ENCODE measurements at places on chromosomes 3 and 15.

DNA sequence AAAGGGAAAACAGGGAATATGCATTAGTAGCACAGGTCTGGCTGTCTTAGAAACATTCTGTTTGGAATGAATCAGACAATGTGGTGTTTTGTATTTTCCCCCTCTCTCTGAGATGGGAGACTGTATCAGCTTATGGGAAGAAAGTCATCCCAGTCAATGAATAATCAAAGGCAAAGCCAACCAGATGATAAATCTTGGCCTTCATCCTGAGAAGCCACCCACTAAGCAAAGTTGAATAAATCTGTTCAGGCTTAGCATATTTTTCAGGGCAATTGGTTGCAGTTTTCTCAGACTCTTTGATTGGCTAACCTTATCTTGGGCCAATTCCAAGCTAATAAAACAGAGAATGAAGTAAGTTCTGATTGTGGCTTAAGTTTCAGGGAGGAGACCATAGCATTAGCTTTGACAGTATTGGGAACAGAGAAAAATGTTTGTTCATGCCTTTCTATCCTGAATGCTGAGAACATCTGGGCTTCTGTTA is 63.6 kb upstream of the ARL8B start:
- DNase-seq, result no peak
- H3K4me3 ChIP-seq, result no peak overlapping the region
- H3K4me1 ChIP-seq, result peaks cover 28% of the 10 kb centered on the region
- H3K36me3 ChIP-seq, result no peaks in the 10 kb centered on the region
- H3K27me3 ChIP-seq, result no peaks in the 10 kb centered on the region

- peak overlapping the region; percentile 89 for H3K27ac ChIP-seq
- peaks cover 56% of the 10 kb centered on the region for H3K4me1 ChIP-seq
- no peak for DNase-seq
- peak overlapping the region; percentile 83 for H3K4me3 ChIP-seq
Observed at GRCh38 chr15:88911766-88912118, 1.4 kb downstream of the MFGE8 start.

- no peak overlapping the region for H3K4me3 ChIP-seq
- DNase-seq, result no peak
Observed at GRCh38 chr3:196617256-196617655, 22.2 kb upstream of the NRROS start.

DNA sequence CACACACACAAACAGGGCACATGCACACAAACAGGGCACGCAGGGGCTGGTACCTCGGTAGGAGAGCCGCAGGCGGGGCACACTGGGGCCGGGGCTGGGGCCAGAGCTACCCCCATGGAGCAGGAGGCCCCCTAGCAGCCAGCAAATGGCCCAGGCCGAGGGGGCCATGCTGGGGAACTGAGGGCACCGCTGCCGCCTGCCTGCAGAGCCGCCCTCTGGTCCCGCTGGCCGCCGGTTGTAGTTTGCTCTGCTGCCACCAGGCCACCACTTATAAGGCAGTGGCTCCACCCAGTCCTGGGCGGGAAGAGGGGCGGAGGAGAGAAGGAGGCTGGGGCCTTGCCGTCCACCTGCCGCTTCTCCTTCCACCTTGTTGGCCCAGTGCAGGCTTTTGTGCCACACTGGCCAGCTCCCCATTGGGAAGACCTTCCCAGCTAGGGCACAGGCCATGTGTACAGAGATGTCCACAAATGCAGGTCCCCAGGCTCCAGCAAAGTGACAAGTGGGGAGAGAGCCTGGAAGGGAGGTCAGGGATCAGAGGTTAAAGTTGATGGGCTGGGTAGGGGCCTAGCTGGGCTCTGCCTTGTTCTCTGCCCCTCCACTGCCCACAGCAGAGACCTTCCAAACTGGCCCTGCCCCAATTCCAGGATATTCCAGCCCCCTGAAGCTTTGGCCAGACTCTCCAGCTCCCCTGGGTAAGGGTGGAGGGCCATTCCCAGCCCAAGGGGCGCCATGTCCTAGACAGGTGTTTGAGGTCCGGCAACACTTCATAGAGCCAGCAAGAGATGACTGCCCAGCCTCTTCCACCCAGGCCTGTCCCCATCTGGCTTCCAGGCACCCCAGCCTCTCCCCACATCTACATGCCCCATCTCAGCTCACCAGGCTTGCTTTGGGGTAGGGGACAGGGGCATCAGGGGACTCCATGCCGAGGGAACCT is at the start of gene SEMA3G:
SEMA3G (minus strand) TSS at position 244 of the 934 bp plus-strand sequence; CDS start at position 168, 76 bp downstream.
- no peaks in the 10 kb centered on the region for H3K27me3 ChIP-seq
- H3K36me3 ChIP-seq, result no peaks in the 10 kb centered on the region
- no peak within 1 kb of the TSS for H3K4me3 ChIP-seq
- no peak within 1 kb of the TSS for H3K27ac ChIP-seq
- no peak for DNase-seq

DNA sequence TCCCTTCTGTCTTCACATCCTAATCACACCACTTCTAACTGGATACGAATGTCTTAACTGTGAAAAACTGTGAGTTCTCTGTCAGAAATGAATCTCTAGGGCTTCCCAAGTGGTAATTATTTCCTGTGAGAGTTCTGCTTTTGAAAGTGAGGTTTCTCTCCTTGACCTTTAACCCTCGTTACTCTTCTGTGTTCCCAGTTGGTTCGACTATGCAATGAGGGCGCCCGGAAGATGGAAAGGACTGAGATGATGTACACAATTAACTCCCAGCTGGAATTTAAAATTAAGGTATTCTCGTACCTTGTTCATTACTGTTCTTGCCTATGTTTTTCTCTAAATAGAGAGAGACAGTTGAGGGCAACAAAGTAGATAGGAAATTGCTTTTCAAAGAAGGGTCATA is 96.5 kb downstream of the ARHGEF26 start:
- H3K4me3 ChIP-seq, result no peak overlapping the region
- H3K36me3 ChIP-seq, result no peaks in the 10 kb centered on the region
- H3K27me3 ChIP-seq, result no peaks in the 10 kb centered on the region
- no peak overlapping the region for H3K27ac ChIP-seq

- H3K36me3 ChIP-seq, result no peaks in the 10 kb centered on the region
- H3K4me1 ChIP-seq, result peaks cover 67% of the 10 kb centered on the region
- peak within 1 kb of the TSS; percentile 4 for H3K27ac ChIP-seq
- no peak for DNase-seq
Observed at GRCh38 chr3:48016301-48016973, at the start of gene MAP4. Gene MAP4 (minus strand): TSS chr3:48016416. CDS start chr3:47998860, 17,556 bp downstream.

GRCh38 chr3:154973851-154974250 is 106.3 kb upstream of the MME start:
- H3K4me3 ChIP-seq, result no peak overlapping the region
- no peaks in the 10 kb centered on the region for H3K27me3 ChIP-seq
- no peaks in the 10 kb centered on the region for H3K36me3 ChIP-seq
- peaks cover 8% of the 10 kb centered on the region for H3K4me1 ChIP-seq
- H3K27ac ChIP-seq, result no peak overlapping the region

DNA sequence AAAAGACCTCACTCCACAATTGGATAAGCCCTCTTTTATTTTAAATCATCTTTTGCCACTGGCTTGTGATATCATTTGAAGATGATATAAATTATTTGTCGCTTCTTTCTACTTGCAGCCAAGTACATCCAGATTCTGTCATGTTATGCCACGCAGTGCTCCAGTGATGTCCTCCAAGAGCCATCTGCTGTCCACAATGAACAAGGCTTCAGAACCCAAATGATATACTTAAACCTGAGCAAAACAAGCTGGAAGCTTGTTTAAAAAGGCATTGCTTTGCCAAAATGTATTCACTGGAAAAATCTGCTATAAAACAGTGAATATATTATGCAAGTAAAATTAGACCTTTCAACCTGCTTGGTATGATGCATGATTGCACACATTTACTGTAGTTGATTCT is 58.8 kb upstream of the ARL6 start:
- no peaks in the 10 kb centered on the region for H3K4me1 ChIP-seq
- no peak for DNase-seq
- no peak overlapping the region for H3K4me3 ChIP-seq

DNA sequence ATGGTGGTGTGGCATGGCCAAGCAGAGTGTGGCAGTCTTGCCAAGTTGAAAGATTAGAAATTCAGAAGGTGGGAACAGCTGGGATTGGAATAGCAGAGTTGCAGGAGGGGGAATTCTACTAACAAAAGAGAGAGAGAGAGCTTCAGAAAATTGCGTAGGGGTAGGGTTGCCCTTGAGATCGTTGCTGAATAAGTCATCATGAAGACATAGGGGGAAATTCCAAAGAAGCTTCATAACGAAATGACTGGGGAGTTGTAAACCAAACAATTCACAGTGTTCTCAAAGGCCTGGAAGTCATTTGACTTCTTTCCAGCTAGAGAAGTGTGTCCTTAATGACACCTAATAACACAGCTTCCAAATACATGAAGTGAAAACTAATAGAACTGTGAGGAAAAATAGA is 26.3 kb upstream of the TIPARP start:
- no peak for DNase-seq
- no peak overlapping the region for H3K4me3 ChIP-seq

DNA sequence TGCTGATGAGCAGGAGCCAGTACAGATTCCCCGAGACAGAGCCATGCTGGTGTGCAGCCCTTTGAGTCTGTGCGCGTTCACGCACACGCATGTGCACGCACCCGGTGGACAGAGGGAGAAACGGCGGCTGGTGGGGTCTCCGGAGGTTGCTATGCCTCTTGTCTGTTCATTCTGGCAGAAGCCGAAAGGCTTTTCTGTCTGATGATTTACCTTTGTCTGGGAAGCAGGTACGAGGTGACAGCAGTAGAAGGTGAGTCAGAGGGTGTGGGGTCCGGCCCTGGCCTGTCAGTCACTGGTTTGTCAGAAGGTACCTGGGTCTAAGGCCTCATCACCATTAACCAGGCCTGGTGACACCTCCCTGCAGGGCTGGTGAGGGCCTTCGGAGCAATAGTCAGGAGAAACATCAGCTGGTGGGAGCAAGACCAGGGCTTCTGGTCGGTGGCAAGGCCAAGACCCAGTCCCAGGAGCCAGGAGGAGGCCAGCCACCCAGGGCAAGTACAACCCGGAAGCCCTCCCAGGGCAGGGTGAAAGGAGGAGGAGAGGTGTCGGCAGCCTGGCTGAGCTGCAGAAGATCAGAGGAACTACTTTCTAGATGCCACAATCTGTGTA is 7.5 kb downstream of the PCSK6 start:
- no peaks in the 10 kb centered on the region for H3K4me1 ChIP-seq
- no peak for DNase-seq
- H3K27me3 ChIP-seq, result no peaks in the 10 kb centered on the region
- no peaks in the 10 kb centered on the region for H3K36me3 ChIP-seq
- no peak overlapping the region for H3K4me3 ChIP-seq

- no peaks in the 10 kb centered on the region for H3K27me3 ChIP-seq
- H3K36me3 ChIP-seq, result no peaks in the 10 kb centered on the region
- no peak for DNase-seq
Observed at GRCh38 chr3:57434041-57434440, 110.1 kb downstream of the DNAH12 start.

GRCh38 chr15:39801641-39802309 is 19.1 kb upstream of the FSIP1 start:
- DNase-seq, result no peak
- H3K4me3 ChIP-seq, result no peak overlapping the region
- H3K27ac ChIP-seq, result no peak overlapping the region
- no peaks in the 10 kb centered on the region for H3K36me3 ChIP-seq
- no peaks in the 10 kb centered on the region for H3K27me3 ChIP-seq

- no peak for DNase-seq
- no peaks in the 10 kb centered on the region for H3K36me3 ChIP-seq
- no peaks in the 10 kb centered on the region for H3K4me1 ChIP-seq
- H3K4me3 ChIP-seq, result no peak overlapping the region
Observed at GRCh38 chr3:173401369-173401768, 3.8 kb downstream of the NLGN1 start.

- H3K27me3 ChIP-seq, result no peaks in the 10 kb centered on the region
- no peaks in the 10 kb centered on the region for H3K36me3 ChIP-seq
- DNase-seq, result no peak
Observed at GRCh38 chr3:48436477-48436787, 3.5 kb downstream of the CCDC51 start.

GRCh38 chr15:46589088-46589487 is 954.3 kb downstream of the SQOR start:
- no peak overlapping the region for H3K27ac ChIP-seq
- no peaks in the 10 kb centered on the region for H3K27me3 ChIP-seq
- H3K4me3 ChIP-seq, result no peak overlapping the region
- DNase-seq, result no peak

- H3K27ac ChIP-seq, result peak overlapping the region; percentile 75
- no peaks in the 10 kb centered on the region for H3K36me3 ChIP-seq
- H3K4me1 ChIP-seq, result peaks cover 54% of the 10 kb centered on the region
- H3K27me3 ChIP-seq, result no peaks in the 10 kb centered on the region
- no peak for DNase-seq
Observed at GRCh38 chr3:11482021-11482420, 161.7 kb downstream of the VGLL4 start.

DNA sequence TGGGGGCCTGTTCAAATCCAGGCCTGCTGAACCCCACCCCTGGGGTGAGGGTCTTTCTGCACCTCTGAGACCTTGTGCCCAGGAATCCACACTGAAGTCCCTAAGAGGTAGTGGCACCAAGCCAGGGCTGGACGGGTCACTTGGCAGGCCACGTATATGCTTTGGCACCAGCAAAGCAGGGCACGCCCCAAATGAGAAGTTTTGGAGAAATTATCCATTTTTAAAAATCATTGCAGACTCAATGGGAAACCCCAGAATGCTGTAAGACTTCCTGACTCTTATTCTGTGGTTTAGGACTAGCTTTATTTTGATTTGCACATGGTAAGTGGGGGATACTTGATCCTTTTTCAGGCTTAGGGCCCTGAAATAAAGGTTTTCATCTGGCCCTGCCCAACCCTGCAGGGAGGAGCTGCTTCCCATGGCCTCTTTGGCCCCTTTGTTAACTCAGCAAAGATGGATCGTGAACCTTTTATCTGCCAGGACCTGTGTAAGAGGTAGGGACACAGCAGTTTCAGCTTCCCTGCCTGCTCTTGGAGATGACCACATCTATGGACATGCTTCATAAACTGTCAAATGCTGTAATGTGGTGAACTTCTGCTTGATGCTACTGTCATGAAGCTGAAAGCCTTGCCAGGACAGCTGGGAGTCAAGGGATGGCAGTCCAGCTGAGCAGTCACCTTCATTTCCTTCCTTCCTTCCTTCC is 88.0 kb downstream of the HMG20A start:
- H3K36me3 ChIP-seq, result no peaks in the 10 kb centered on the region
- DNase-seq, result no peak
- H3K27ac ChIP-seq, result no peak overlapping the region
- no peaks in the 10 kb centered on the region for H3K27me3 ChIP-seq

- no peak overlapping the region for H3K27ac ChIP-seq
- no peak overlapping the region for H3K4me3 ChIP-seq
- no peaks in the 10 kb centered on the region for H3K27me3 ChIP-seq
- DNase-seq, result peak; percentile 20
- H3K4me1 ChIP-seq, result no peaks in the 10 kb centered on the region
- no peaks in the 10 kb centered on the region for H3K36me3 ChIP-seq
Observed at GRCh38 chr3:127254730-127255129, 33.1 kb downstream of the PRR20G start.

DNA sequence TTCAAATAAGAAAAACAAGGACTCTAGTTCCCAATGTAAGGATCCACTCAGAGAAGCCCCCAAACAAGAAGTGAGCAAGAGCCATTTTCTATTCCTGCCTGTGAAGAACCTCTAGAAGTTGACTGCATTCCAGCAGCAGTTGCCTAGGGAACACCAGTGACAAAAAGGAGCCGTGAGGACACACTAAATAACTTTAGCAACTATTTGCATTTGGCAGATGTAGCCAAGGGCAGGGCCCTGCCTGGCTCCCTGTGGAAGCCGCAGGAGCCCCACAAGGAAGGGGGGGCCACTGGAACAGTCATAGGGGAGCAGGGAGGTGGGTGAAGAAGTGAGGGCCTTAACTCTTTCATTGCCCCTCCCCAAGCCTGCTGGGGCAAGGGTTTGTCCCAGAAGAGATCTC is 470.2 kb upstream of the PROK2 start:
- no peak for DNase-seq
- no peaks in the 10 kb centered on the region for H3K27me3 ChIP-seq
- H3K27ac ChIP-seq, result peak overlapping the region; percentile 6
- H3K4me1 ChIP-seq, result peaks cover 16% of the 10 kb centered on the region
- no peaks in the 10 kb centered on the region for H3K36me3 ChIP-seq

Data from vagina (tissue), 2 donors.